EH (cell line): ENCODE measurements at places on chromosomes 16 and 17.

DNA sequence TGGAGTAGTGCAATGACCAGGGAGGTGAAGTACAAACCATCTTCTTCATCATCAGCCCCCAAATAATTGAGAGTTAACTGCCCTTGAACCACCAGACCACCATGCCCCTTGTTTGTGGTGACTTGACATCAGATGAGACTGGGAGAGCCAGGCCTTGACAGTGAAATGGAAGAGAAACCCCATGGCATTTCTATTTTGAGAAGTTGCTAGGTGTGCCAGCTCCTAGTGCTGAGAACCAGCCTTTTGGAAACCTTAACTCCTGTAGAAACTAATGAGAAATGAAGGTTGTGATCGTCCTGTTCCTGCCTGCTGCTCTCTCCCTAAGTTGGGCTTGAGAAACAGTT lies 2.8 kb downstream of the TMEM94 start:
- no peak for DNase-seq

- DNase-seq: no peak
These were observed 839 bp downstream of the NKD1 start for GRCh38 chr16:50548909-50549560.

DNA sequence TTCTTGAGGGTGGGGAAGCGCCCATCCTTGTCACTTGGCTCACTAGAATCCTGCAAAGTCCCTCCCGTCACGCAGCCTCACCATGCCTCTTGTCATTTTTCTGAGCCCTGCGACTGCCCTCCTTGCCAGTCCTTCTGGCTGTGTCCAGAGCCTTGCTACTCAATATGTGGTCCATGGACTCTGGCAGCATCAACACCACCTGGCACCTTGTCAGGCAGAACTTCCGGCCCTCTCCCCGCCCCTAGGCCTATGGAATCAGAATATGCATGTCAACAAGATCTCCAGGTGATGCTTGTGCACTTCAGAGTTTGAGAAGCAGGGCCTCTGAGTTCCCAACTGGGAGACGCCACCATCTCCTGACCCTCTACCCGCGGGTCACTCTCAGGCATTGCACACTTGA lies 12.1 kb downstream of the PIMREG start:
- DNase-seq: no peak

- no peak for DNase-seq
These were observed 5.6 kb upstream of the STX1B start for GRCh38 chr16:31016018-31016417.

DNA sequence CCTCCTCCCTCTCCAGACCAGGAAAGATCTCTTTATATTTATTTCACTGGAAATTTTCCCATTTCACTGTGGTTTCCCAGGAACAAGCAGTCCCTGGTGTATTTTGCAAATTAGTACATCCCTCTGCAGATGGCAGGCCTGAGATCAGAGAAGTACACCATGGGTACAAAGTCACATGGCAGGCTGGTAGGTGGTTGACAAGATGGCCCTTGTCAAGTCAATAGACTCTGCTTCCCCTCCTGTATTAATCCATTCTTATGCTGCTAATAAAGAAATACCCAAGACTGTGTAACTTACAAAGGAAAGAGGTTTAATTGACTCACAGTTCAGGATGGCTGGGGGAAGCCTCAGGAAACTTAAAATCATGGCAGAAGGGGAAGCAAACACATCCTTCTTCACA lies 51.6 kb upstream of the KSR1 start:
- DNase-seq: no peak

GRCh38 chr17:48161127-48161905 lies 53.8 kb downstream of the SNX11 start:
- DNase-seq: no peak

- DNase-seq: no peak
These were observed 6.0 kb upstream of the GRIN2C start for GRCh38 chr17:74865504-74866197.

DNA sequence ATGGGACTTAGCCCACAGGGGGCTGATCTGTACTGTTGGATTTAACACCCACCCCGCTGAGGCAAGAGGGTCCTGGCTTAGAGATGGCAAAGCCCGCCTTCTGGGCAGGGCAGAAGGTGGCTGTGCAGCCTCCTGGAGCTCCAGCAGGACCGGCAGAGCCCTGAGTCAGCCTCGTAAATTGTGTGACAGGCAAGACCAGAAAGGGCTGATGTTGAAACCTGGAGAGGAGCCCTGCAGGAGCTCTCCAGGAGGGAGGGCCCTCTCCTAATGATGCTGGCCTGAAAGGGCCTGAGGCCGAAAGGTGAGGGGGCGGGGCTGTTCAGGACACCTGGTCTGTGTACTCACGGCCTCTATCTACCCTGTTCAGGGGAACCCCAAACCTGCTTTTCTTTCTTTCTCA lies 22.5 kb upstream of the MYO15B start:
- DNase-seq: peak; percentile 68

- DNase-seq: no peak
These were observed 18.1 kb downstream of the SPNS2 start for GRCh38 chr17:4516735-4517134.

DNA sequence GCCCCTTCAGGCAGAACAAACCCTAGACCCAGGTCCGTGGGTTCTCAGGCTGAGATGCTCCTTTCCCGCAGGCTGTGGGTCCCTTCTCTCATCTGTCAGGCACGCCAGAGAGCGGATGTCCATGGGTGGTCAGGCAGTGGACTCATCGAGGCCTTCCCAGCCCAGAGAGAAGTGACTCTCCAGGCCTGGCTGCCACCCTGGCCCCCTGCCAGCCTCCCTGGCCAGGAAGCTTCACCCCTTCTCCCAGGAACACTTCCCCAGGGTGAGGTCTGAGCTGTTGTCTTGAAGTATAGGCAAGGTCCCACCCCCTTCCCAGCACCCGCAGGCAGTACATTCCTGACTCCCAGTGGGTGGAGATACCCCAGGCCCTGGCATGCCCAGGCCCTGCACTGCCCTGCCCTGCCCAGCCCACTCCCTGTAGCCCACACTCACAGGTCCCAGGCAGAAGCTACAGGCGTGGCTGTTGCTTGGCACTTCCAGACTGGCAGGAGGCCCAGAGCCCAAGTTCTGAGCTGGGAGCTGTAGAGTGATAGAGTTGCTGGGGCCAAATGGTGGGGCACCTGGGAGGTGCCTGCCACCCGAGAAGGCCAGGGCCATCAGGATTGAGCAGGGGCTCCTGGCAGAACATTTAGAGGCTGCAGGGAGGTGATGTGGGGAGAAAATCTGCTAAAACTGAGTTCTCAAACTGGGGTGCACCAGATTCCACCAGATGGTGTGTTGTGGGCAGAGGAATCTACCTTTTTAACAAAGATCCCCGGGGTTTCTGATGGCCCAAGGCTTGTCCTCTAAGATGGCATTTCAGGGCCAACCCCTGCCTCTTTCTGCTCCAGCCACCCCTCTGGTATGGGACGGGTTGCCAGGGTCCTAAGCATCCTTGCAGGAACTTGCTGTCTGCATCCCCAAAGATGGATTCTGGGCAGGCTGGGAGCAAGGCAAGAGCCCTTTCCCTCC lies 6.7 kb downstream of the ITGA3 start:
- DNase-seq: peak; percentile 98

GRCh38 chr16:11700264-11701029 lies 32.2 kb downstream of the SNN start:
- no peak for DNase-seq

GRCh38 chr17:40374821-40375498 lies 10.4 kb upstream of the GJD3 start:
- DNase-seq: no peak

- peak; percentile 24 for DNase-seq
These were observed 223.4 kb upstream of the TNRC6C start for GRCh38 chr17:77735081-77735565.

DNA sequence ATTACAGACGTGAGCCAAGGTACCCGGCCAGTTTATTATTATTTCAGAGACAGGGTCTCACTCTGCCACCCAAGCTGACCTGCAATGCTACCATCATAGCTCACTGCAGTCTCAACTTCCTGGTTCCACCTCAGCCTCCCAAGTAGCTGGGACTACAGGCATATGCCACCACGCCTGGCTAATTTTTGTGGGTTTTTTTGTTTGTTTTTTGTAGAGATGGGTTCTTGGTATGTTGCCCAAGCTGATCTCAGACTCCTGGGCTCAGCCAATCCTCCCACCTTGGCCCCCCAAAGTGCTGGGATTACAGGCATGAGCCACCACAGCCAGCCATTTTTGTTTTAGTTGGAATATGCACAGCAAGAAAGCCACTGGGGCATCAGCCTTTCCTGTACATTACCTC lies 115.7 kb downstream of the MRM1 start:
- DNase-seq: no peak

DNA sequence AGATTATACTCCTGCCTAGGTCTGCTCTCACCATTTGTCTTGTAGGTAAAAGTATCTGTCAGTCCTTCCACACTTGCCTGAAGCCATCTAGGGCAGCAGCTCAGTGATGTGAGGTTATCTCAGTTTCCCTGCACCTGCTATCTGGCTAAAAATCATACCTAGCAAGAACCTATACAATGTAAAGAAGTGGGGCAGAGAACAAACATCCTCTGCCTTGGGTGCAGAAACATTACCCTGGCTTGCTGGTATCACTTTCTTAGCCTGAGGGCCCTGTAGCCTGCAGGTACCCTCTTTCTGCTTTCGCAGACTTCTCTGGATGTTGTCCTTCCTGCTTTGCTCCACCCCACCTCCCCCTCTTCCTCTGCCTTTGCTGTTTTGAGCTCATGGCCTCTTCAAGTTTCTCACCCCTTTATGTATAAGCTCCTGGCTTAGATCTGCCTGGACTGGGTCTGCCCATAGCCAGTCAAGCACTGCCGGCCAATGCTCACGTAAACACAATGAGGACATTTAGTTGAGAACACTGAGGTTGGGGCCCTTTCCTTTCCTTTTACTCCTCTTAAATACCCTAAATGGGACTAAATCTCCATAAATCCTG lies 8.7 kb upstream of the SDK2 start:
- no peak for DNase-seq
